ENCODE measurements at places on chromosomes 12 and 14. TPM values are rescaled to one million over a fixed set of nuclear protein-coding genes. Genes with fewer than 3 reads are reported as not detected.

The STON2 gene
- 1.3 TPM for total RNA-seq

The NAV3 gene
- total RNA-seq, result 11.2 TPM

The CPNE6 gene
- not detected for total RNA-seq

The RAPGEF3 gene
- total RNA-seq, result 0.45 TPM

The CLEC1B gene
- not detected for total RNA-seq

The CDCA3 gene
- total RNA-seq, result 81.3 TPM

The GPR68 gene
- 0.20 TPM for total RNA-seq

The DHRS2 gene
- total RNA-seq, result 6.4 TPM

The LMNTD1 gene
- total RNA-seq, result not detected

The PIWIL1 gene
- total RNA-seq, result not detected

Data from A549 treated with Mapracorat at 1 μM for 4 hours (cell line).